Uterus (tissue), 4 donors: ENCODE measurements at places on chromosomes 2 and 18. TPM values are rescaled to one million over a fixed set of nuclear protein-coding genes. Genes with fewer than 3 reads are reported as not detected.

The QPCT gene
- total RNA-seq, result 46.9 TPM

The C1QL2 gene
- not detected for total RNA-seq

The SKA1 gene
- total RNA-seq, result 0.73 TPM

The TYMS gene
- total RNA-seq, result not detected

The CPLX4 gene
- not detected for total RNA-seq

The SP110 gene
- 77.9 TPM for total RNA-seq

The UGT1A6 gene
- total RNA-seq, result not detected

The IL1F10 gene
- total RNA-seq, result not detected

The DDX18 gene
- total RNA-seq, result 46.2 TPM

The POMC gene
- 26.9 TPM for total RNA-seq

The D2HGDH gene
- total RNA-seq, result 54.4 TPM

The LIPG gene
- total RNA-seq, result not detected

The ANKRD62 gene
- 0.07 TPM for total RNA-seq

The INHA gene
- total RNA-seq, result not detected

The LRRTM4 gene
- total RNA-seq, result not detected

The CPO gene
- not detected for total RNA-seq

The ERMN gene
- not detected for total RNA-seq

The PELI1 gene
- 40.5 TPM for total RNA-seq
